ENCODE measurements at places on chromosomes 6 and 20.

GRCh38 chr6:130598021-130598989 lies 228.9 kb upstream of the SMLR1 start:
- no peak overlapping the region for H3K27ac ChIP-seq
- H3K4me1 ChIP-seq, result no peaks in the 10 kb centered on the region

GRCh38 chr6:154450498-154450897 lies 60.0 kb downstream of the CNKSR3 start:
- H3K4me1 ChIP-seq, result no peaks in the 10 kb centered on the region
- no peaks in the 10 kb centered on the region for H3K36me3 ChIP-seq
- DNase-seq, result no peak
- no peaks in the 10 kb centered on the region for H3K27me3 ChIP-seq

GRCh38 chr6:151842816-151843215 lies 35.3 kb downstream of the ESR1 start:
- DNase-seq, result no peak
- H3K27ac ChIP-seq, result no peak overlapping the region
- no peaks in the 10 kb centered on the region for H3K4me1 ChIP-seq

GRCh38 chr6:120671519-120671918 lies 662.8 kb downstream of the TBC1D32 start:
- H3K4me3 ChIP-seq, result no peak overlapping the region
- peaks cover under 1% of the 10 kb centered on the region for H3K27me3 ChIP-seq
- peaks cover 2% of the 10 kb centered on the region for H3K4me1 ChIP-seq
- peaks cover under 1% of the 10 kb centered on the region for H3K36me3 ChIP-seq

GRCh38 chr20:63139356-63139755 lies 76.6 kb downstream of the YTHDF1 start:
- H3K4me1 ChIP-seq, result no peaks in the 10 kb centered on the region
- no peak overlapping the region for H3K27ac ChIP-seq
- no peaks in the 10 kb centered on the region for H3K36me3 ChIP-seq
- DNase-seq, result no peak

- H3K27me3 ChIP-seq, result no peaks in the 10 kb centered on the region
- H3K4me3 ChIP-seq, result peak overlapping the region; percentile 93
- H3K36me3 ChIP-seq, result no peaks in the 10 kb centered on the region
- H3K27ac ChIP-seq, result peak overlapping the region; percentile 82
- DNase-seq, result no peak
- H3K4me1 ChIP-seq, result peaks cover 13% of the 10 kb centered on the region
Measured at GRCh38 chr20:36951979-36952738, 651 bp upstream of the SAMHD1 start.

DNA sequence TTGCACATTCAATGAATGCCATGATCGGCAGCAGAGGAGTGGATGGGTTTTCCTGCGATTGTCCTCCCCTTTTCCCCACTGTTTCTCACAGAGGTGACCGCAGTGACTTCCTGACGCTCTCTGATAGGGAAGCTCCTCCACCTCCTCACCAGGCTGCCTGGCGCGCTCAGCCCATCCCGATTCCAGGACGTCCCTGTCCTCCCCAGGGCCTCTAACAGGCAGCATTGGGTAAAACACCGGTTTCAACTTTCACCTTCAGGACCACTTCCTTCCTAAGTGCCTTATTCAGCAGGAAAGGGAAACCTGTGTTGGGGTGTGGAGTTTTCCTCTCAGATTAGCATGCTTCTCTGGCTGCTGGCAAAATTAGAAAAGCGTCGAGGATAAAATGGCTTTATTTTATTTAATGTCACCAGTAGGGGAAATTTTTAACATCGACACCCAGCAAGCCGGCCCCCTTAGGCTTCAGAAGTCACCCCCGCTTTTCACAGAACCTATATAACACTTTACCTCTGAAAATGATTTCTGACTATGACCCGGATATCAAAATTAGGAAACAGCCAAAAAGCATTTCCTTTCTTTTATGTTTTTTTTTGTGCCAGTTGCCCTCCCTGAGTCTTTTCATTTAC lies 570.4 kb upstream of the GJE1 start:
- H3K36me3 ChIP-seq, result no peaks in the 10 kb centered on the region
- peaks cover 8% of the 10 kb centered on the region for H3K4me1 ChIP-seq
- H3K27ac ChIP-seq, result peak overlapping the region; percentile 74
- peaks cover 4% of the 10 kb centered on the region for H3K27me3 ChIP-seq
- H3K4me3 ChIP-seq, result peak overlapping the region; percentile 80
- no peak for DNase-seq

DNA sequence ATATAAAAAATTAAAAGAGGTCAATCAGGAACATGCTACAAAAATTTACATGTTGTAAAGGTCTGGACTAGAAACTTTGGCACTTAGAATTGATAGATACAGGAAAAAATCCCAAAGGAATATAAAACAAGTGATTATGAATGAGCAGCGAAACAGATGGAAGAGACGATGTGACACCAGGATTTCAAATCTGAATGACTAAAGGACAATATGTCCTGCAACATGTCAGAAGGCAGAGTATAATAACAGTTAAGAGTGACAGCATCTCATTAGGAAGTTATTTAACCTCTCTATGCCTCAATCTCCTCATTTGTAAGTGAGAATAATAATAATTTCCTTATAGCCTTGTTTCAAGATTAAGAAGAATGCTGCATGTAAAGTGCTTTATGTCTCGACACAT lies 50.3 kb downstream of the FRK start:
- H3K27ac ChIP-seq, result no peak overlapping the region
- no peak for DNase-seq
- peaks cover 9% of the 10 kb centered on the region for H3K4me1 ChIP-seq
- peaks cover 2% of the 10 kb centered on the region for H3K36me3 ChIP-seq

DNA sequence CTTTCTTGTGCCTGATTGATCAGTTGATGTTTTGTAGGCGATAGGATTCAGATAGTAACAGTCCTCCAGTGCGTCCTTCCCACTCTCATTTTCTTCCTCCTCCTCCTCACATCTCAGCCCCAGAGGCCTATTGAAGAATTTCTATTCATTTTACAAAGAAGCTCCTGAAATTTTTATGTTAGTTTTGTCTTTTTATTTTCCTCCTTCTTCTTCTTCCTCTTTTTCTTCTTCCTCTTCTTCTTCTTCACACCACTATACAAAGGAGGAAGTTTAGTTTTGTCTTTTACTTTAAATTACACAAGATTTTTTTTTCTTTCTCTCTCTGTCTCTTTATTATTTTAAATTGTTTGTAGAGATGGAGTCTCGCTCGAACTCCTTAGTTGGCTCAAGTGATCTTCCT lies 19.1 kb downstream of the BTN2A1 start:
- H3K4me3 ChIP-seq, result peak overlapping the region; percentile 47
- no peak for DNase-seq
- H3K27me3 ChIP-seq, result no peaks in the 10 kb centered on the region
- peaks cover 6% of the 10 kb centered on the region for H3K36me3 ChIP-seq

- no peak for DNase-seq
- H3K36me3 ChIP-seq, result no peaks in the 10 kb centered on the region
- H3K27me3 ChIP-seq, result peaks cover 9% of the 10 kb centered on the region
- no peak overlapping the region for H3K27ac ChIP-seq
Measured at GRCh38 chr6:8236956-8237355, 134.6 kb upstream of the EEF1E1 start.

DNA sequence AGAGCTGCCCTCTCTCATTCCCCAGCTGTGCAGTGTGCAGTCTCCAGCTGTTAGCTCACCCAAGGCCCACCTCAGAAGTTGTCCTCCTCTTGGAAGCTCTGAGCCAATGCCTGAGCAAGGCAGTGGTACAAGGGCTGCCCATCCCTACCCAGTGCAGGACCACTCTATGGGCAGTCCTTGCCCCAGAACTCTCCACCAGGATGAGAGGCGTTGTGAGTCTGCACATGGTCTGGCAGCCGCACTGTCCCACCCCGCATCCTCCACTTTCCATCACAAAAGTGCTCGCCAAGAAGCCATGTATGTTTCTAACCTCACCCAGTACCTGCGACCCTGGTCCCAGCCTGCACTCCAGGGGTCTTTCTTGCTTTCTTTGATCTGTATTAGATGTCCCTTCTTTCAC lies 175.1 kb upstream of the PMEPA1 start:
- H3K36me3 ChIP-seq, result no peaks in the 10 kb centered on the region
- H3K27me3 ChIP-seq, result peaks cover 11% of the 10 kb centered on the region
- no peak overlapping the region for H3K4me3 ChIP-seq
- no peak for DNase-seq
- no peak overlapping the region for H3K27ac ChIP-seq

DNA sequence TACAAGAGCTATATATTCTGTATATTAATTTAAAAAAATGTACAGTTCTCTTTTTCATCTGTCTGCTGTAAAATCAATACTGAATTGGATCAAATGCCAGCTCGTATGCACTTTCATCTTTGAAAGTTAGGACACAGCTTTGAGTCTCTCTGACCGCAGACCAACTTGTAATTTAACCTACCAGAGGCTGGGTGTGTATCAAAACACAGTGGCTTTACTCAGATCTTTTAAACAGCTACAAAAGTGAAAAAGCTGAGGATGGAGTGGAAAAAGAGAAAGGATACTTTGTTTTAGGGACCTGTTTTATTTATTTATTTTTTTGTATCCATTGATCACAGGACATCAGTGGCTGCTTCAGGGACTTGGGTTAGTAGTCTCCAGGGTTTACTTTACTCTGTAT lies 44.1 kb downstream of the KIAA0408 start:
- no peaks in the 10 kb centered on the region for H3K36me3 ChIP-seq
- no peak overlapping the region for H3K4me3 ChIP-seq
- H3K27ac ChIP-seq, result no peak overlapping the region
- DNase-seq, result no peak

All from memory B cell (primary cell).